Stimulated activated CD4-positive, alpha-beta T cell treated with anti-CD3 and anti-CD28 coated beads, Interleukin-2, amount 100 ng/mL, for 24 hours (primary cell): ENCODE measurements at places on chromosomes 5 and 9.

DNA sequence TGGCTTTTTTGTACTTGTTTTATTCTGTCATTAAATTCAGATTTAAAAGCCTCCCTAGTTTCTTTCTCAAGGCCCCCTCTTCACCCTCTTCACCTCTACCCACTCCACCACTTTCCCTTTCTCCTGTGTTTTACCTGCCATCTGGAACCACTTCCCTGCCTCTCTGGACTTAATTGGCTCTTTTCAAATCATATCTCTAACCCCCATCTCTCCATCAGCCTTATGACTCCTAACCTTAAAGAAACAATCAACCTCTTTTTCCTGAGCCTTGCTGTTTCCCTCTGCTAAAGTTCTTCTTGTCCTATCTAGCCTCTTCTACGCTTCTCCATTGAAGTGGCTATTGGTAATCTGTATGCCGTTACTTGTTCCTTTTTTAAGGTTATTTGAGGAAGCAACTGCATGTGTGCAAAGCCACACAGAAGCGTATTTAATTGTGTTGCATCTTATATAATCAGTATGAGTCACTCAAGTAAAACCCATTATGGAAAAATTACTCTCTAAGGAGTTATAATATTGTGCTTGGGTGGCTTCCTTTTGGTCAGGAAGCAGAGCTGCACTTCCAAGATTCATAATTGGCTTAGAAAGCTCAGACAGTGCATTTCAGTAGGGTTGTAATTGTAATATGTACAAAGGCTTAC is 653.6 kb upstream of the ITGA1 start:
- DNase-seq = no peak

DNA sequence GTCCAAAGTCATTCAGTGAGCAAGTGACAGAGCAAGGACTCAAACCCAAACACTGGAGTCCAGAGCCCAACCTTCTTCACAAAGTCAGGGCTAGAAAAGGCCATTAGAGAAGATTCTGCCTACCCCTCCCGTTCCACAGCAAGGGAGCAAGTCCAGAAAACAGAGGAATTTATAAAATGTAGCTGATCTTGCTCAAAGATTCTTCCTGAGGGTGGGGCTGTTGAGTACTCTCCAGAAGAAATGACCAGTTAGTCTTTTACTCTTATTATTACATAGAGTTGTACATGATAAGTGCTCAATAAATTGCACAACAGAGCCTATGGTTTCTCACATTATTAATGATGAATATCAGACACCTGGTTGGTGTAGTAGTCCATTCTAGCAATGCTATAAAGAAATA is 39.3 kb upstream of the HMHB1 start:
- no peak for DNase-seq

DNA sequence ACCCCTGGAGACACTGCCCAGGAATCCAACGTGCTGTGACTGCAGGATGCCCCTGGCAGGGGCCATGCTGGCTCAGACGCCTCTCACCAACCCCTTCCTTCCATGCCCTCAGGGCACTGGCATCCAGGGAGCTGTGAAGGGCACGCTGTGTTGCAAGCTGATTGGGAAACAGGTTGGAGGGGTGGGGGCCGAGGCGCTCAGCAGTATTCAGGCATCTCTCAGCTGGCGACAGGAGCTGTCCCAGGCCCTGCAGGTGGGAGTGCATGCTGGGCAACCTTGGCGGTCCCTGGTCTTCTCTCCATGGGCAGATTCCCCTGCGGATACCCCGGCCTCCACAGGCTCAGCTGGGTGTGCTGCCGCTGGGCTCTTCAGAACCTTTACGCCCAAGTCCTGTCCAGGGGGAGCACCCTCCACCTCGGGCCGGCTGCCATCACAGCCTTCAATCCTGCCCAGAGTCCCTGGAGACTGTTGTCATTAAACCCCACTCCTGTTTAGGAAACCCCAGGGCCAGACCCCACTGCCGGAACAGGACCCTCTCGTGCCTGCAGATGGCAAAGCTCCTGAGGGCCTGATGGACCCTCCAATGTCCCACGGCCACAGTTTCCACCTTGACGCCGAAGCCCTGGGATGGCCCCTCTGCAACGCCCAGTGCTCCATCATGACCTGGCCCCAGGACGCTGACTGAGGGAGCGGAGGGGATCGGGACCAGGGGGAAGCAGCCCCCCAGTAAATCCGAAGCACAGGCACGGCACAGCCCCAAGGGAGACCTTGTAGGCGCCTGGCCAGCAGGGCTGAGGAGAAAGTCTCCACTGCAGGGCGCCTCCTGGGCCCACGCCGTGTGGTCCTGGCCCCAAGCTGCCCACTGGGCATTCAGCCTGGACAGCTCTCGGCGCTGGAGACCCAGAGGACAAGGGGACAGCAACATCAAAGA is 9.3 kb downstream of the TPPP start:
- DNase-seq = no peak

DNA sequence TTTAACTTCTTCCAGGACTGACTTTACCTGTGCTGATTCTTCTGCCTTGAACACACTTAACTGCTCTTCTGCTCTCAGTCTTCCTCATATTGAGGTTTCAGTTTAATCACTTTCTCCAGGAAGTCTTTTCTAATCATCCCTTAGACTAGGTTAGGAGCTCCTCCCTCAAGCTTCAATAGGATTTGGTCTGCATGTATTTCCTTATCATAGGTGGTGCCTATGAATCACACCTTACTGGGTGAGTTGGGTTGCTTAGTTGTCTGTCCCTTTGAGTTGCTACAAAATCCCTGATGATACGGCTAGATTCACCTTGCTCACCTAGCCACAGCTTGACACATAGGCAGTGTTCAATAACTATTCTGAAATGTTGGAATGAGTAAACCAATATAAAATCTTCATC is 164.4 kb downstream of the DNAH5 start:
- no peak for DNase-seq

- DNase-seq = no peak
These were observed 36.8 kb upstream of the RNF38 start for GRCh38 chr9:36436909-36437308.

GRCh38 chr9:95746408-95747180 is 128.9 kb upstream of the ERCC6L2 start:
- no peak for DNase-seq
